ENCODE measurements at places on chromosomes 2 and 18. TPM values are rescaled to one million over a fixed set of nuclear protein-coding genes. Genes with fewer than 3 reads are reported as not detected.
A peak's percentile ranks its signal among the peaks of the same experiment; 100 is the strongest.

GRCh38 chr18:48163738-48164115 is 233.3 kb upstream of the SMAD2 start:
- DNase-seq: no peak

GRCh38 chr2:43155851-43156411 is 70.5 kb downstream of the ZFP36L2 start:
- no peak for DNase-seq

DNA sequence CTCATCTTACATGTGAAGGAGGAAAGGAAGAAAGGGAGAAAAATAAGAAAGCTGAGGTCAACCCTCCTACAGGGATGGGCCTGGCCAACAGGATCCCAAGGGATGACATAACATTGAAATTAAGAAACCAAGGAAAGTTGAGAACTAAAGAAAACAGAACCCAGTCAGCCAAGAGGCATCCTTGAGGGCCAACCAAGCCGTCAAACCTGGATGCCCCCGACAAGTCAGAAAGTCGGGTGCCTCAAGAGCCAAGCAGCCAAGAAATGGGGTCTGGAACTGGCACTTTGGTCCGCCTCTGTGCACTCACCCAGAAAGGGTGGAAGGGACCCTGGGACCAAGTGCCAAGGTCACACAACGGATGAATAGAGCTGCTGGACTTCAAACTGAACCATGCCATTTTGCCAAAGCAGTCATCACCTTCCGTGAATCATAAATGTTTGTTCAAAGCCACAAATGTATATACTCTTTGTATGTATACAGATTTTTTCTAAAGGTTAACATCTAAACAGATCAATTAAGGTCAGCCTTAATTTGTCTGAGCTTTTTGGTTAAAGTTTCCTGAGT is 27.0 kb upstream of the PTPN4 start:
- no peak for DNase-seq

DNA sequence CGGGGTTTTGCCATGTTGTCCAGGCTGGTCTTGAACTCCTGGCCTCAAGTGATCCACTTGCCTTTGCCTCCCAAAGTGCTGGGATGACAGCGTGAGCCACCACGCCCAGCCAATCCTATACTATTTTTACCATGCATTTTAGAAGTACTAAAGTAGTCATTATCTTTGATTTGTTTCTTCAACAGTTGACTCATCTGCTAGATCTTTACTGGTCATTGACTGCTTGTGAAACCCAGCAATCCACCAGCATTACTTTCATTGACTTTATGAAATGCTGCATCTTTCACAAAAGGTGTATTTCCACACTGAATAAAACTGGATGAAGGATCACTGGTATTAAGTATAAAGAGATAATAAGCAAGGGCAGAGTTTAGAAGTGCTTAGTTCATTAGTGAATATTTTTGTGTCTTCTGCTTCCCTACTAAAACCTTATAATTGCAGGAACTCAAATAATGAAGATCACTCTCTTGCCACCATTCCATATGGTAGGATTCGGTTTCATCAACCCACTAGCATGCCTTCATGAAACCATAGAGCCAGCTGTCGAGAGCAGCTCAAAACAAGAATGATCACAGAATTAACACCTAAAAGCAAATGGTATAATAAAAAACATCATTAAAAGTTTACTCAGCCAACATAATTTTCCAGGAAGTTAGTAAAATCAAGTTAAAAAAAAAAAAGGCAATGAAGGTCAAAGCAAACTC is 33.1 kb downstream of the IRS1 start:
- peak; percentile 56 for DNase-seq

- DNase-seq: no peak
Measured at GRCh38 chr2:3254442-3254941, 123.1 kb downstream of the EIPR1 start.

DNA sequence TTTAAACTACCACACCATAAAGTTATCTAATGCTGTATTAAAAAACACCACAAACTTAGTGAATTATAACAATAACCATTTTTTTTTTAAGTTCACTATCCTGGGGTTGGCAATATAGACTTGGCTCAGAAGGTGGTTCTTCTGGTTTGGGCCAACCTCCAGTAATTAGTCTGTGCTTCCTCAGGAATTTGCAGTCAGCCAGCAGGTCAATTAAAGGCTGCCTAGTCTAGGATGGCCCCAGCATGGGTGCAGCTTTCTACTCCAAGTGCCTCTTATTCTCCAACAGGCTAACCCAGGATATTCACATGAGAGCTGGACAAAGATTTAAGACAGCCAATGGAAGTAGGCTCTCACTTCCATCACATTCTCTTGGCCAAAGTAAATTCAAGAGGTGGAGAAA is 379.1 kb upstream of the FIGN start:
- no peak for DNase-seq

DNA sequence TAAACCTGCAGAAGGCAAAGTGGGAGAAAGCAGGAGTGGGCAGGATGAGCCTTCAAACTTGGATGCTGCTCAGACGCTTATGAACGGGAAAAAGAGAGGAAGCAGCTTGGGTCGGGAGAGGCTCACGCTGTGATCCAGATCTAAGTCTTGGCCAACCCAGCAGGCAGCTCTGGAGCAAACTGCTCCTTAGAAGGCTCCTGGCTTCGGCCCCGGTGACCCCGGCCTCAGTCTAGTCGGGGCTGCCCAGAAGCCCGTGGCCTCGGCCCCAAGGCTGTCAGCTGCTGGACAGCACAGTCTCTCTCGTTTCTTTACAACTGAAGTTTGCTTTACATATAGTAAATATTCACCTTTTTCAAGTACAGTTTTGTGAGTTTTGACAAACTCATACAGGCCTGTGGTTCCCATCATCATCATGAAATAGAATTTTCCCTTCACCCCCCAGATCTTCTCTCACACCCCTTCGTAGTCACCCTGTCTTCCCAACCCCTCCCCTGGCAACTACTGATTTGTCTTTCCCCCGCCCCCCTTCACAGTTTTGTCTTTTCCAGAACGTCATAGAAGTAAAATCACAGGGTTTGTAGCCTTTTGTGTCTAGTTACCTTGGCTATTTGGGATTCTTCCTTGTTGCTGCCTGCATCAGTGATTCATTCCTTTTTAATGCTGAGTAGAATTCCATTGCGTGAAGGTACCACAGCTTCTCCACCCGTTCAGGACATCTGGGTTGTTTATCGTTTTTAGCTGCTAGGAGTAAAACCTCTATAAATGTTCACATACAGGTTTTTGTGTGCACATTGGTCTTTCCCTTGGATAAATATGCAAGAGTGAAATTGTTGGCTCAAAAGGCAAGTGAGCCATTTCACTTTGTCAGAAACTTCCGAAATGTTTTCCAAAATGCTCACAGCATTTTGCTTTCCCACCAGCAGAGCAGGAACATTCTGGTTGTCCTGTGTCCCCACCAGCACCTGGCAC is 35.1 kb downstream of the MYO7B start:
- DNase-seq: no peak

Gene TMEFF2
- total RNA-seq: not detected

Gene UCN
- total RNA-seq: 0.43 TPM

Gene ABCG5
- not detected for total RNA-seq

Gene PROC
- total RNA-seq: not detected

Measured in fibroblast of villous mesenchyme (primary cell).